ENCODE measurements at places on chromosomes 1 and 21.

DNA sequence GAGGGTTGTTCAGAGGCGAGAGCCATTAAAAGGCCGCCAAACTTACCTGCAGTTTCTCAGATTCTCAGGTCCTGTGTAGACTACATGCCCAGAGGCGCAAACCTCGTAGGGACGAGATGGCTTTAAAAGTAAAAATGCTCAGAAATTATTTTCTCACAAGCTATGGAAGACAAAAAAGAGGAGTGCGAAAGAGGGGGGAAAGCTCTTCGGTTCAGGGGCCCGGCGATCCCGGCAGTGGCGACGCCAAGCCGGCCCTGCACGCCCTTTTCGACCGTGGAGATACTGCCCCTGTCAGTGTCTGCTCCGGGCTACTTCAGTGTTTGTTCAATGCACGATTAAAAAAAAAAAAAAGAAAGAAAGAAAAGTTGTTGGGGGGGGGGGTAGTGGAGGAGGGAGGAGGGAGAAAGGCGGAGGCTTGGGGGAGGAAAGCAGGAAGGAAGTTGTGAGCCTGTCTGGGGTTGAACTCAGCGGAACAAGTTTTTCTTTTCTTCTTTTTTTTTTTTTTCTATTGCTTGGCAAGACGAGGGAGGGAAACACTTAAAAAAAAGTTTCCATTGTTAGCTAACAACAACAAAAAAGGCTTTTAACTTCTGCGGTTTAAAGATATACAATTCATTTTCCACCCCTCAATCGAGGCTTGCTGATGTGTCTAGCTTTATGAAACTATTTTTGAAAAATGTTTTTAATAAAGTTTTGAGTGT is at the start of gene ITPKB:
Gene ITPKB, minus strand, starts transcription at position 288 of the 701 bp plus-strand sequence. CDS start 1,824 bp downstream, outside the sequence.
- DNase-seq, result peak; percentile 76

GRCh38 chr1:88488237-88488636 is 195.8 kb upstream of the PKN2 start:
- no peak for DNase-seq

DNA sequence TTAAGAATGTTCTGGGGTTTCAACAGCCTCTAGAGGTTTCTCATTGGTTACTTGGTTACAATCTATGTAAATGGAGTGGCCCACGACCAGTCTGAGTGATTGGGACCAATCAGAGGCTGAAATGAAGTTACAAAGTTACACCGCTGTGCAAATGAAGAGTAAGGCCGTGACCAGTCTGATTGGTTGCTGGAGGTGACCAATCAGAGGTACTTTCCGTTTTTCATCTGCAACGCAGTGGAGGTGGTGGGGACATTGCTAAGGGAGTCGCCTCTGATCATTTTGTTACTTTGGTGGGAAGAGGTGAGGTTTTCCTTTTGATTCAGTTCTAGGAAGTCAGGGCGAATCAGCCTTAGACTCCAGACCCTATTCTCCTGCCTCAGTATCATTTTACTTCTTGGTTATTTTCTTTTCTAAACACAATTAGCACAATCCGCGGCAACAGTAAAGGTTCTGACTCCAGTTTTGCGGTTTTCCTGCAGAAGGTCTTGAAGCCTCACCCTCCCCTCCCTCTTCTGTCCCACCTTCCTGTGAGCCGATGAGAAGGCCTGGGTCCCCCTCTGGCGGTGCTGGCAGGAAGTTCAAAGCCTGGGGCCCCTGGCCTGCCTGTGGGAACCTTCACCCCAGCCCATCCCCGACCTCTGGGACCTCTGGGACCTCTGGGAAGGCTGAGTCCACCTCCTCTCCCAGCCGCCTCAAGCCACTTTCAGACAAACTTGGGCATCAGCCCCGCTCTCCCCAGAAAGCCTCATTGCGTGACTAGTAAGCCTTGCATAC is 38.7 kb upstream of the TTC34 start:
- no peak for DNase-seq

GRCh38 chr1:29682919-29683295 is 446.6 kb downstream of the PTPRU start:
- no peak for DNase-seq

DNA sequence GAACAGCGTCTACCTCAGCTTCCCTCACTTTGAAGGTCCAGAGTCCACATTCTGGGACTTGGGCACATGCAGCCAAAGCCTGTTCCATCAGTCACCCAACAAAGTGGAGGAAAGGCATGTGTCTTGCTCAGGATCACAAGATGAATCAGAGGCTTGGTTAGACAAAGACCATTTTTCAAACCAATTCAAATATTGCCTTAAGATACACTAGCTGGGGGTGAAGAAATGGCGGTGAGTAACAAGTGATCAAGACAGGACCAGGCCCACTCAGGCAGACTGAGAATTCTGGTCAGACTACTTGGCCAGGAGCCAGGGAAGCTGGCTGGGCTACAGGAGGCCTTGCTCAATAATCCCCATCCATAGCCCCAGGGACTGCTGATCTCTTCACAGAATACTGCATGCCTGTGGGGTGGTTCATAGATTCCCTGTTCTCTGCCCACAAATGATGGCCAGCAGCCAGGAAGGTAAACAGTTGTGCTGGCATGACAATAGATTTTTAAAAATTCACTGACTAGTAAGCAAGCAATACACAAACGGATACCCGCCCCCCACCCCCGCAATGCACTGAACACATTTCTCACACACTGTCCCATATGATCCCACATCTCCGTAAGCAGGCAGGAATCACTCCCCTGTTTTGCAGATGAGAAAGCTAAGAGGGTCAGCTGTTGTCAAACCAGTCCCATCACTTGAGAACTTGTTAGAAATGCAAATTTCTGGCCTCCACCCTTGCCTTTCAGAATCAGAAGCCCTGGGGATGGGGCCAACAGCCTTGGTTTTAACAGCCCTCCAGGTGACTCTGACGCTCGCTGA is 27.2 kb downstream of the ERI3 start:
- peak; percentile 48 for DNase-seq

DNA sequence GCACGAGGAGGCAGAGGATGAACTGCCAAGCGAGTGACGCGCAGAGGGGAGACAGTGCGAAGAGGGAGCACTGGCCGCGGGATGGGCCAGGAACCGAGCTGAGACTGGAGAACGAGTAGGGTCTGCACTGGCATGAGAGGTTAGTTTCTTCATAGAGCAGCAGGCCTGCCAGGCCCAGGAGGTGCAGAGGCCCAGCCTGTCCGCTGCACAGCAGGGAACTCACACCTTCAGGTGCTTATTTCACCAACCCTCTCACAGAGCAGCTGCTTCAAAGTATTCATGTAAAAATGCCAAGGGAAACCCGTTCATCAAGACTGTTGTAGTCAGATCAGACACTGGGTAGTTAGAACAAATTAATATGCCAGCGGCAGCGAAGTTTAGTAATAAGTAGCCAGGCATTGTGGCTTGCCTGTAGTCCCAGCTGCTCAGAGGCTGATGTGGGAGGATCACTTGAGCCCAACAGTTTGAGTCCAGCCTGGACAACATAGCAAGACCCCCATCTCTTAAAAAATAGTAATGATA is 144.5 kb downstream of the SLC45A1 start:
- DNase-seq, result no peak

GRCh38 chr1:21795075-21795474 is 12.1 kb upstream of the USP48 start:
- DNase-seq, result no peak

DNA sequence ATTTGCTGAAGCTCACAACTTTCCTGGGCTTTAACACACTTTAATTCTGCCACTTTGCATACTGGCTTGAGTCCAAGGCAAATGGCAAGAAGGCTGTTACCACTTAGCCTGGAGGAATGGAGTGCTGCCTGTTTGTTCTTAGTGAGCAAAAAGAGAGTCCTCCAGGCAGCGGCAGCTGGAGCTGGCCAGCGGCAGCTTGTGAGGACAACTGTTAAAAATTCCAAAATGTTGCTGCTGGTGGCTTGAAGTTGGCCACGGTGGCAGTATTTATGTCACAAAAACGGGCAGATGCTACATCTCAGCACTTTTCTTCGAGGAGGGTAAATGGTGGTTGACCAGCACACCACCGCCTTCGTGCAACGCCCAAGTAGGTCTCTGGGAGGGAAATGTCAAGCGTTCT is 27.3 kb downstream of the STPG1 start:
- DNase-seq, result no peak

DNA sequence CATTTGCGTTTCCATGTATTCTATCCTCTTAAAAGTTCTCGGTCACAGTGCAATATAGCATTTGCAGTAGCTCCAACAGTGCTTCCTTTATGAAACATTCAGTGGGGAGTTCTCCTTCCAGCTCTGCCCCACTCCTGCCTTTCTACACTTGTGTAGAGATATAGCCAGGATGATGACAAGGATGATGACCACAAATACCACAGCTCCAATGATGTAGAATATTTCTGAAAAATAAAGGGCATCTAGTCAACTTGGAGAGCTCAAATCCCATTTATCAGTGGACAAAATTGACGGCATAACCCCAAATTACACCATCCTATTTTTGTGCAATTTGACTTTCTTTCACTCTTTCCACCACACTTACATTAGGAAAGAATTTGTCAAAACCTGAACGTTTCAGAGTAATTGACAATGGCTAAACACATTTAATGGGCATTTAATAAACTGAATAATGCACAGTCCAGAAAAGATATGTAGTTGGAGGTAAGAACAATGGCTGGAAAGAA is 11.1 kb downstream of the F3 start:
- DNase-seq, result no peak

DNA sequence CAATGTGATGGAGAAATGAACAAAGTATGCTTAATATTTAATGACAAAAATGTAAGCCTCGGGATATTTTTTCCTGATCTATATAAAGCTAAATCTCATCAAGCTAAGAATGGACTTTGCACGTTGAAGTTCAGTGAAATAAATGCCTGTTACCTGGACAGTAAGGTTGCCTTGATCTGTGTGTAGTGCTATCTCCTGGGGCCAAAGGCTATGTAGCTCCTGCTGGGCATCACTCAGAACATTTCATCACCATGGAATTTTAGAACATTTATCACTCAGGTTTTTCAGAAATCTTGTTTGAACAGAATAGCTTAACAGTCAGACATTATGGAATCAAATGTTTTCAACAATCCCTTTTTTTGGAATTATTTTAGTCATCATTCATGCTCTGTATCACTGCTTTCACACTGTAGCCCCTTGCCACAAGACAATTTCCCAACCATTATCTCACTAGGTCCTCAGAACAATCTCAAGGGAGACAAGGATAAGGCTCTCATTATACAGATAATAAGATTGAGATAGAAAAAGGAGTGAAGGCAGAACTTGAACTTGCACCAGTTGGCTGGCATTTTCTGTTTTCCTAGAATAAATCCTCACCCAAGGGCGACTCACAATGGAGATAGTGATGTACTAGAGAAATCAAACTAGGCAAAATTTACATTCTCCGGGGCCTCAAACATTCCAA is 3.7 kb downstream of the OR10J1 start:
- no peak for DNase-seq

DNA sequence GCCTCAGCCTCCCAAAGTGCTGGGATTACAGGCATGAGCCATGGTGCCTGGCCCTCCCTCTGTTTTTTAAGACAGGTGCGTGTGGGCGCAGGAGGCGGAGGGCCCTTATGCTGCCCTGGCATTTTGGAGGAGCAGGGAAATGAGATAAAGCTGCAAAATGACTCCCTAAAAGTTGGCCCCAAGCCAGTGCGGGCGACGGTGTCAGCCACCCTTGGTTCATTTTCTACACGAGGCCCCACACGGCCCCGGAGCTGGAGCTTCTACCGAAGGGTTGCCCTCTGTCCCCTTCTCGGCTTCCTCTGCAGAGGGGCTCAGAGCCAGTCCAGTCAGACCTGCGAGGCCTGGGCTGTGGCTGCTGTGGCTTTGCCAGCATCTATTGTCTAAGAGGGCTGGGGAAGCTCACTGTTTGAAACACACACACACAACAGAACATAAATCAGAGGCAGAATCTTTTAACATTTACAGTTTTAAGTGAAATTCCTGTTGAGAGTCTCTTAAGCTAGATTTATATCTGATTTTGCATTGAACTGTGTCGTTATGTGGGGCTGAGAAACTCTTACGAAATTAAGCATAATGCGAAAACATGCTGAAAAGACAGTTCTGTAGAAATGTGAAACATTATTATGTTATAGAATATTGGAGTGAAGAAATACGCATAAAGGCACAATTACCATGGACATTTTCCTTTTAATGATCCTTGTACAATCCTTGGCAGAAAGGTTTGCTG is 255.9 kb downstream of the CAMTA1 start:
- no peak for DNase-seq

DNA sequence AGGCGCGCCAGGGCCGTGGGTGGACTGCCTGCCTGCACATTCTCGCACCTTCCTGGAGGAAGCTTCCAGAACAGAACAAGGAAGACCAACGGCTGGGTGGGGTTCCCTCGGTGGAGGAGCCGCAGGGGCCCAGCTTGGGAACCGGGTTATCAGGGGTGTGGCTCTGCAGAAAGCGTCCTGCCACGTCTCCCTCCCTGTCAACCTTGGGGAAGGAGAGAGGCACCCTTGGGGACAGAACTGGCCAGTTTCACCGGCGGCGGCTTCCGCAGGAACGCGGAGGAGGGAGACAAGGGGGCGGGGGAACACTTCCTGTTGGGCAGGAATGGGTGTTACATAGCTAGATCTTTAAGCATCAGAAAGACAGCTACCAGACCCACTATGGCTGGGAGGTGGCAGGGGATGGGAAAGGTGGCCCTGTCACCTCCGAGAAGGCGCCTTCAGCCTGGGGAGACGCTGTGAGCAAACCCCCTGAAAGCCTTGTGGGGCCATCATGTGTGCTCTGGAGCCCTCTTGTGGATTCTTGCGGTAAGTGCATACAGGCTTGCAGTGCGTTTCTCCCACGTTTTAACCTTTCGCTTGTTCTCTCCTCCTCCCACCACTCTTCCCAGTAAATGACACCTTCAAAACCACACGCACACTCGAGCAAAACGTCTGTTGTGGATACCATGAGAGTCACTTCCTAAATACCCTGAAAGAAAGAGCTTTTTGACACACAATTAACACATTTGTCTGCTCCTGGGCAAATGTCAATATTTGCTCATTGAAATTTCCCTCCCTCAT is 3.8 kb upstream of the PLEKHA6 start:
- DNase-seq, result peak; percentile 87

DNA sequence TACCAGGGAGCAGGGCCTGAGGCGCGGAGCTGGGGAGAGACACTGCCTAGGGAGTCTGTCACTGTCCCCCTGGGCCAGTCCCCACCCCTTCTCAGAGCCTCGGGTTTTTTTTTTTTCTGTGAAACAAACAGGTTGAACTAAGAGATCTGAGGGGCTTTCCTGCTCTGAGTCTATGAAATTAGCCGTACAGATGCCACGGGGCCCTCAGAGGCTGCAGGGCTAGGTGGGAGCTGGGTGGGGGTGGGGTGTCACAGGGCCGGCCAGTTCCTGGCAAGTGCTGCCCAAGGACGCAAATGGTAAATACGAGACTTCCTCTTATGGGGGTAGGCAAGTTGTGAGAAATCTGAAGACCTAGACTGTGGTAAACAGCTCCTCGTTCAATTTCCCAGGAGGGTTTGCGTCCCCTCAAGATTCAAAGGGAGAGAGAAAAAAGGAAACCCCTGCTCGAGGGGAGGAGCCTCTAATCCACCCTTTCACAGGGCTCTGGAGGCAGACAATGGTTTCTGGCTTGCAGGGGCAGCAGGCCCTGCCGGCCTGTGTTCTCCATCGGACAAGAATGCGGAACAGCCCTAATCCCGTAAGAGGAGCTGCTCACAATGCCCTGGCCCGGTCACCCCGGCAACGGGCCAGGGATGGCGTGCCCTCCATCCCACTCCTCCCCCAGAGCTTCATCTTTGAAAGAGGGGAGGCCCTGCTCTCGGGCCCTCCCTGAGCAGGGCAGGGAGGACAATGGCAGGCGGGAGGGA is 7.8 kb downstream of the NUAK2 start:
- DNase-seq, result peak; percentile 60

- DNase-seq, result no peak
Observed at GRCh38 chr1:16615253-16616252, 2.2 kb upstream of the NBPF1 start.

GRCh38 chr1:116909512-116910378 is at the start of gene PTGFRN:
TSS of gene PTGFRN (plus strand) at chr1:116909916. CDS start at chr1:116910204, 288 bp downstream.
- peak; percentile 89 for DNase-seq
